ENCODE measurements at places on chromosomes 3 and 15.
A peak's percentile ranks its signal among the peaks of the same experiment; 100 is the strongest.

DNA sequence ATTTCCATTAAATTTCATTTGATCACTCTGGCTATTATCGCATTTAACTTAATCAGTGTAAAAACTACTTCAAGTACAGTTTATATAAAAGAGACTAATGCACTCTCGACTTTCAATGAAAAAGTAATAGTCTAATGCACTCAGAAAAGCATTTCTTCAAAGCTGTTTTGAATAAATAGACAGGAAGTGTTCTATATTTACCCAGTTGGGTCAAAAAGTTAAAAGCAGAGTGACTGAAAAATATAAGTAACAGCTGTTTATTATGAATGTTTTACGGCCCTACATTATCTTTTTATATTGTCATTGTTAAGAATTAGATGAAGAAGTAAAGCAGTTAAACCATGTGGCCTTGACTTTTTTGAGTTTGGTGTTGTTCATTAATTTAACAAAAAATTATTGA lies 391.8 kb downstream of the ZPLD1 start:
- no peak for DNase-seq

- no peak for DNase-seq
Measured at GRCh38 chr3:177603148-177603603, 405.9 kb upstream of the TBL1XR1 start.

DNA sequence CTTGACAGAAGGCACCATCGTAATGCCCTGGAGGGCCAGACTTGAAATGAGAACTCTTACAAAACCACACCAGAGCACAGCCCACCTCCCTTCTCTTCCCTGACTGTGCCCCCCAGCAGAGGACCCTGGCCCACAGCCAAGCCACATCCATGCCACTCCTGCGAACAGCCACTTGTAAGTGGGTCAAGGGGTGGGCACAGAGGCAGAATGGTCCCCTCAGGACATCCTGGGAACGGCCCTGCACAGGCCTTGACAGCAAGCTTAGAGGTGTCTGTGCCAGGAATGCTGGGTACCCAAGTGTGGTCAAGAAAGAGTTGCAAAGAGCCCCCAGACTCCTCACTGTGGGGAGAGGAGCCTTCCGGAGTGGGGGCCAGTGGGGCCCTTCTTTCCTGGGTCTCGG lies 33.3 kb downstream of the HCN4 start:
- DNase-seq: no peak

- DNase-seq: no peak
Measured at GRCh38 chr3:83902787-83903533, 1055.8 kb upstream of the CADM2 start.

- peak; percentile 39 for DNase-seq
Measured at GRCh38 chr3:34260271-34261000, 462.0 kb downstream of the PDCD6IP start.

DNA sequence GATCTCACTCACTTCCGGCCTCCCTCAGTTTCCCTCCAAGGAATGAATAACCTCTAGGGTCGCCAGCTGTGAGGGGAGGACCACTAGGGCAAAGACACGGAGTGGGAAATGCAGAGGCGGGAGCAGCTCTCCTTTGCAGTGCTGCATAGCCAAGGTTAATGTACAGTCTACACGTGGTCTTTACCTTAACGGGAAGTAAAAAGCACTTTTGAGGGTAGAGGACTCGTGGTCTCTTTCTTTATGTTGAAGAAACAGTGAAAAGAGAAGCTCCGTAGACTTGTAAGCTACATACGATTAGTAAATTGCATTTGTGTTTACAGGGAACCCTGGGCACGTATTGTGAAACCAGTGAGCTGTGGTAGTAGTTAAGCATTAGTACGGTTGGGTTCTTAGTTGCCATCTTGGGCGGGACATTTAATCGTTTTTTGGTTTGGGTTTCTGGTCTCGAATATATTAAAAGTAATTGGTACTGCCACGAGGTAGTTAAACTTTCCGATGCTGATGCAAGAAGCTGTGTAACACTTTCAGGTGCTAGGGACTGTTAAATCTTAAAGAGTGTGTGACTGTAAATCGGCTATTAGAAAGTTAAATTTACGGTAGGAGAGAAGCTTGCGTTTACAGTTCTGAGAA lies 828 bp downstream of the U2SURP start:
- peak; percentile 38 for DNase-seq

DNA sequence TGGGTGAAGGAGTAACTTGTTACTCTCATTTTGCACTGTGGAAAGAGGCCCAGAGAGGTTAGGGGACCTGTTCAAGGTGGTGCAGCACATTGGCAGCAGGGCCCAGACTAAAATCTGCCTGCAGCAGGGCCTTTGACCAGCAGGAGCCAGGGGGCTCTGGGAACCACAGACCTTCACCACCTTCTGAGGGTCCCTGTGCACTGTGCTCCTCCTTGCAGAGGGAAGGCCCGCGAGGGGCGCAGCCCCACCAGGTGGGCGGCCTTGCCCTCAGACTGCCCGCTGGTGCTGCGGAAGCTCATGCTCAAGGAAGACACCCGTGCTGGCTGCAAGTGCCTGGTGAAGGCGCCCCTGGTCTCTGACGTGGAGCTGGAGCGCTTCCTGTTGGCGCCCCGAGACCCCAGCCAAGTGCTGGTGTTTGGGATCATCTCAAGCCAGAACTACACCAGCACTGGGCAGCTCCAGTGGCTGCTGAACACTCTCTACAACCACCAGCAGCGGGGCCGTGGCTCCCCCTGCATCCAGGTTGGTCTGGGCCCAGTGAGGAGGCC lies 61.5 kb upstream of the FGD5 start:
- DNase-seq: no peak

- no peak for DNase-seq
Measured at GRCh38 chr3:171844873-171845272, 1.7 kb downstream of the TMEM212 start.

GRCh38 chr3:41997702-41998550 lies 36.0 kb upstream of the ULK4 start:
- DNase-seq: no peak

DNA sequence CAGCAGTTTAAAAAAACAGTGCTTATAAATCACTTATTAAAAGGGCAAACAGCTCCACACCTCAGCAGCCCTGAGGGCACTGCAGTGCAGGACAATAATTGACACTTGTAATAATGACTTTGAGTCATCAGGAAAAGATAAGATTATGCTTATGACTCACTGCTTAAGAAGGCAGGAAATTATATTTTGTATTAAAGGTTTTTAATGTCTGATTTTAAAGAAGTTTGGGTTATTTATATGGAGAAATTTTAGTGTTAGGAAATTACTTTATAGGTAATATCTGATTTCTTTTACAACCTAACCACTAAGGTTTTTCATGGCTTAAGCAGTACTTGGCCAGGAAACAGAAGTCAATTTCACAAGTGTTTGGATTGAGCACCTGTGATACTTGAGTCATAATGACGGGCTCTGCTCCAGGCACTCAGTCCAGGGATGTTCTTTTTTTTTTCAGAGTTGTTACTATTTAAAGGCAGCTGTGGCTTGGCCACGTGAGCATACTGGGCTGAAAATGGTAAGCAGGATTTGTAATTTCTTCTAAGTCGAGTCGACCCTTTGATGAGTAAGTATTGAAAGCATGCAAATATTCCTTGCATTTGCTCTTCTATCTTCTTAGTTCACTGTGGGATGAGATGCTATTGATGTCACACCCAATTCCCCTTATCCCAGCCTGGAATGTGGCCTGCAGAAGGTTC lies 21.6 kb upstream of the SLC6A20 start:
- DNase-seq: peak; percentile 98

- DNase-seq: no peak
Measured at GRCh38 chr3:66303491-66303901, 82.7 kb downstream of the SLC25A26 start.

GRCh38 chr3:192410684-192410960 lies 316.7 kb downstream of the FGF12 start:
- no peak for DNase-seq

GRCh38 chr3:157844800-157845565 lies 261.2 kb downstream of the SHOX2 start:
- DNase-seq: no peak

GRCh38 chr15:72865486-72865885 lies 81.9 kb upstream of the ADPGK start:
- no peak for DNase-seq

DNA sequence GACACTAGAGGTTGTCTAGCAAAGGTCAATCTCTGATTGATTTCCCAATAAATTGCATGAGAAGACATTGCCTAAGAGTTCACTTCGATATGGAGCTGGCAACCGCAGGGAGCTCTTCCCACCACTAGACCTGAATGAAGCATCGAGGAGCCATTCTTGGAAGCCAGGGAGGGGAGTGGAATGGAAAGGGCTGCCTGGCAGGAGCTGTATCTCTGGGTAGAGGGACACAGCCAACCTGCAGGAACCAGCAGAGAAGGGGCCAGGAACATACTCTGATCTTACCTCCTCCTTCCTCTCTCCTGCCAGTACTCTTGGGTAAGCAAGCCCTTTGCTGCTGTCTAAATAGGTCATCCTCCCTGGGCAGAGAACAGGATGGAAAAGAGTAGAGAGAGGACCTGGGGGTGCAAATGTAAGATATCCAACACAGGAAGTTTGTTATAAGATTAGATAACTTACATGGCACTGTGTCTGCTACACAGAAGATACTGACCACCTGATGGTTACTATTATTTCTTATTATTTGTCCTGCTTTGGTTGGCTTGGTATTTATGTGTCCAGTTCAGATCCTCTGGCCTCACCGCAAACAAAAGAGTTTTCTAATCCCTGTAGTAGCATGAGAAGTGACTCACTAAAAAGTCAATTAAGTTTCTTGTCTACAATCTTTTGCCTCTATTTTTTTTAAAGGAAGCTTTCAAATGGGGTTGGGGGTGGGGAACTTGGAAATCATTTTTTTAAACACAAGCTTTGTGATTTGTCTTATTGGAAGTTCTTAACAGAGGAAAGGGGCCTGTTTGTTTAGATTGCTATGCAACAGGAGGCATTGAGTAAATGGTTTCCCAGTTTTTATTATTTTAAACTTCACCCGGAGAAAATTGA lies 156.7 kb upstream of the TSC22D2 start:
- DNase-seq: peak; percentile 43

GRCh38 chr3:125194849-125195601 lies 17.5 kb downstream of the SLC12A8 start:
- DNase-seq: no peak

GRCh38 chr15:42314818-42315217 lies 41.6 kb upstream of the TMEM87A start:
- no peak for DNase-seq

- no peak for DNase-seq
Measured at GRCh38 chr3:159685801-159686200, 302.8 kb upstream of the IL12A start.

GRCh38 chr3:133540896-133541674 lies 32.4 kb upstream of the CDV3 start:
- peak; percentile 65 for DNase-seq

GRCh38 chr3:88137836-88138235 lies 11.9 kb upstream of the C3orf38 start:
- DNase-seq: peak; percentile 47

DNA sequence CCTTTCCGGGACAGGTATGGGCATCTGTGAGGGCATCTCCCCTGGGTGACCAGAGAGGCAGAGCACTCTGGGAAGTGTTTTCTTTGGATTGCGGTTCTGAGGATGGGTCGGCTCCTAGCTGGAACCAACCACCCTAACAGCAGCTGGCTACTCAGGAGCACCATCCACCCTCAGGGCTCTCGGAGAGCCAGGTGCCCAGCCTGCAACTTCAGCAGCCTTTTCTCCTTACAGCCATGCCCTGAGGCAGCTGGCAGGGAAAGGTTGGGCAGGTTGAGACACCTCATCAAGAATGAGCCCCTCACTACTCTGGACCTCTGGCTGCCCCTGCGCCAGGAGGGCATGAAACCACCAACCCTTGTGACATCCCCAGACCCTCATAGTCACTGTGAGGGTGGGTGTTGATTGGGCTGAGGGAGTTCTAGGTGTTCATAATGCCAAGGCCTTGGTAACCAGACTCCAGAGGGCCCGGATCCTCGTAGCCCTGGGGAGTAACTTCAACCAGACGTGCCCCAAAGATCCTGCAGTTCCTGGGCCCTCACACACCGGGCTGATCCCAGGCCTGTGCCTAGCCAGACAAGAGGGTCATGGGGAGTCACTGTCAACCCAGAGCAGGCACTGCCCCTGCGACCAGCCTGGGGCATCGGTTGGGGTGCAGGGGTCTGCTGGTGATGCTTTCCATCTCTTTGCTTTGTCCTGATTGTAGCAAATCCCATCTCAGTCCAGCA lies 114.4 kb upstream of the ABHD17C start:
- DNase-seq: no peak

DNA sequence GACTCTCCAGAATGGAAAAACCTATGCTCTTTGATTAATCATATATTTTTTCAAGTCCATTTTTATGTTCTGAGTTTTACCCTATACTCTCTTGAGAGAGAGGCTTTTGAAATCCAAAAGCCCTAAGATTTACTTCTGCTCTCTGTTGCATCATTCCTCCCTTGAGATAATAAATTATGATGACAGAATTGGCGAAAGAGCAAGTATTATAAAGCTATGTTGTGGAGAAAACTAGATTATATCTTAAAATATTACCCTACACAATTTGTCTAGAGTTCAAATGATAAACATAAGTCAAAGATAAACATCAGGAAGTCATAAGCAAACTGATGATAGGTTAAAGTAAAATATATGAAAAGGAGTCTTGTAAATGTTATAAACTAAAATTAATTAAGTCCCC lies 293.4 kb upstream of the MME start:
- no peak for DNase-seq

GRCh38 chr3:40869939-40870338 lies 329.4 kb upstream of the CTNNB1 start:
- DNase-seq: no peak

DNA sequence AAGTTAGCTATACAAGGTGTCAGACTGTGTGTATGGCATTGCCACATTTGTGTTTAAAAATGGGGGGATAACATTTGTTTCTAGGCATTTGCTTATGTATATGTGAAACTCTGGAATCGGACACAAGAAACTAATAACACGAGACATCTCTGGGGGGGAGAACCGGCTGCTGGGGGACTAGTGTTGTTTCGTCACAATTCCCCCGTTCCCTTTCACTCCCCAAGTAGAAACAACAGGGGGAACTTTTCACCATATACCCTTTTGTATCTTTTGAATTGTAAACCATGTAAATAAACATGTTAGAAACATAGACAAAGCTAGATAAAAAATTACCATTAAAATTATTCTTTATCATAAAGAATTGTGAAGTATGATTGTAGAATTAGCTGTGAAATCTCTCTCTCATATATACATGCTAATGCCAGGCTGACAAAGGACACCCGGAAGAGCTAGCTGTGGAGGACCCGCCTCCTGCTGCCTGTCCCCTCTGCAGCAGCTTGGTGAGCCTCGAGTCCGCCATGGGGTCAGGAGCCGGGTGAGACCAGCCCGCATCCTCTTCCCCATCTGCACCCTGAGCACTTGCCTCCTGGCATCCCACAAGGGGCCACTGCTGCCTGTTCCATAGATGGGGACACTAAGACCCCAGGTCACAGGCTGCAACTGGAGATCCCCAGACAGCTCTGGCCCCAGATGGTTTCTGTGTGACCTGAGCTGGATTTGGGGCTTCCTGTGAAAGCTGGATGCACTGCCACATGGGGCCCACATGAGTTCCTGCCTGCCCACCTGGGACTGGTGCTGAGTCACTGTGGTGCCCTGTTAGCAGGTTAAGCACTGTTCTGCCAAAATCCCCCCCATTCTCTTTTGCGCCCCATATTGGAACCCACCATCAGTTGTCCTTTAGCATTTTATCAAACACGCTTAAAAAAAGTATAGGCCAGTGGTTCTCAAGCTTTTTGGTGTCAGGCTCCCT lies 91.6 kb downstream of the IQSEC1 start:
- DNase-seq: no peak

- peak; percentile 87 for DNase-seq
Measured at GRCh38 chr3:63937661-63938651, 25.8 kb upstream of the SCAANT1 start.

Measured in bronchial epithelial cell (primary cell).